Stimulated activated CD4-positive, alpha-beta T cell treated with anti-CD3 and anti-CD28 coated beads, Interleukin-1b, Interleukin-23, amount 100 ng/mL, for 24 hours (primary cell): ENCODE measurements at places on chromosomes 2 and 18.

GRCh38 chr2:17521621-17522020 is 3.4 kb upstream of the RAD51AP2 start:
- DNase-seq: no peak

- DNase-seq: no peak
Observed at GRCh38 chr2:202848813-202849212, 22.8 kb downstream of the ICA1L start.

- no peak for DNase-seq
Observed at GRCh38 chr18:31294199-31294747, 23.7 kb upstream of the DSG1 start.

- no peak for DNase-seq
Observed at GRCh38 chr2:172600557-172601008, 44.7 kb downstream of the PDK1 start.

- DNase-seq: no peak
Observed at GRCh38 chr2:142796588-142796987, 80.9 kb upstream of the KYNU start.

DNA sequence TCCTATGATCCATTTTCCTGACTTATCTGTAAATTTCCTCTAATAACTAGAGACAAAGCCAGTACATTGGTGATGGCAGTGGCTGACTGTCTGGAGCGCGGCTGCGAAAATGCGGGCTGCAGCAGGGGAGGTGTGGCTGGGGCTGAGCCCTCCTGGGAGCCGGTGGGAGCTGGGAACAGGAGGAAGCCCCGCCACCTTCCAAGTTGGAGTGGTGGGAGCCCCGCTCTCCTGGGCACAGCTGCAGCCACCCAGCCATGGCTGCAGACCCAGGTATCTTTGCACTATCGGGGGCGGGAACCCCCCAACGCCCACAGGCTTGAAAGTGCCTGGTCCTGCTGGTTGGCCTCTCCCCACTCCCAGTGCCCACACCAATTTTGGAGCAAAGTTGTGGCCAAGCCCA is 633.0 kb upstream of the TMEFF2 start:
- no peak for DNase-seq

DNA sequence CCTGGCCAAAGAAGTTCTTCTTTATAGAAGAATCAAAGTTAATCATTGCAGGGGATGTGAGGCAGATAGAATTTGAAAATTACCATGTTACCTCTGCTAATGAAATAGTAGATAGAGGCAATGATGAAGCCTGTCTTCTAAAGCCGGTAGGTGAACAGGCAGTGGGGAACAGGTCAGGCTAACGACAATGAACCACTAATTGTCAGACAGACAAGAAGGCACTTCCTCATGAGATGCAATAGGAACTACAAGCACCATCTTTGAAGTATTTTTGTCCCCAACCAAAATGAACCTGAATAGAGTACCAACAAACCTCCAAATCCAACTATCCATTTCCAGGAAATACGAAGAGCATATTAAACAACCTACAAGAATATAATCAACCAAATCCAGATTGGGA is 41.6 kb upstream of the RAB31 start:
- DNase-seq: no peak

- DNase-seq: no peak
Observed at GRCh38 chr2:221618007-221618406, 45.9 kb upstream of the EPHA4 start.
